Stimulated activated CD4-positive, alpha-beta T cell treated with anti-CD3 and anti-CD28 coated beads, Interleukin-12 subunit alpha, Interleukin-12 subunit beta, amount 100 ng/mL, for 48 hours (primary cell): ENCODE measurements at places on chromosomes 2 and 18.

GRCh38 chr18:48208432-48209140 is 200.6 kb downstream of the ZBTB7C start:
- DNase-seq = no peak

DNA sequence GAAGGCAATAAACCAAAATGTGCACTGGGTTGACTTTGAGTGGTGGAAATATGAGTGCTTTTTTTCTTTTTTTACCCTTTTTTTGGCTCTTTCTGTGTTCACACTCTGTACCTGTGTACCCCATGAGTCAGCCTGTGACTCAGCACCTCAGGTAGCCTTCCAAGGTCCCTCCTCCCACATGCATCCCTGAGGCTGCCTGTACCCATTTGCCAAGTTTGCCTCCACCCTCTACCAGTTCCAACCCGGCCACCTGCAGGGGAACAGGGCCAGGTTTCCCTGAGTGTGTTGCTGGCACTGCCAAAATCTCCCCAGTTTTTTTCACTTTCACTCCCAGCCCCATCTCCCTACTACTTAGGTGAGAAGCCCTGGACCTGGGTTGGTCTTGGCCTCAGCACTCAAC is 14.0 kb downstream of the CXCR1 start:
- DNase-seq = no peak

DNA sequence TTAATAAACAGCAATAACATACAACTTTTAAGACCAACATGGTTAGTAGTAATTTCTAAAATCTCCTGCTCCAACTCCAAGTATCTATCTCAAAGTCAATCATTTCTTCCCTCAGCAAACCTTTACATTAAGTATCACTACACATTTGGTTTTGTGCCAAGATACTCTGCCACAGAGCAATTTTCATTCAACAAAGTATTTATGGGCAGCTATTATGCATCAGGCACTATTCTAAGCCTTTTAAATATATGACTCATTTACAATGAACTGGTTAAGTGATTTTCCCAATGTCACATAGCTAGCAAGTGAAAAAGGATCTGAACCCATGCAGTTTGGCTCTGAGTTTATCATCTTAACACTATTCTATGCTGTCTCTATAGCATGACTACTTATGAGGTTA is 264.3 kb downstream of the NOL4 start:
- DNase-seq = no peak

- DNase-seq = no peak
Observed at GRCh38 chr2:108267101-108267500, 21.6 kb upstream of the SULT1C2 start.

DNA sequence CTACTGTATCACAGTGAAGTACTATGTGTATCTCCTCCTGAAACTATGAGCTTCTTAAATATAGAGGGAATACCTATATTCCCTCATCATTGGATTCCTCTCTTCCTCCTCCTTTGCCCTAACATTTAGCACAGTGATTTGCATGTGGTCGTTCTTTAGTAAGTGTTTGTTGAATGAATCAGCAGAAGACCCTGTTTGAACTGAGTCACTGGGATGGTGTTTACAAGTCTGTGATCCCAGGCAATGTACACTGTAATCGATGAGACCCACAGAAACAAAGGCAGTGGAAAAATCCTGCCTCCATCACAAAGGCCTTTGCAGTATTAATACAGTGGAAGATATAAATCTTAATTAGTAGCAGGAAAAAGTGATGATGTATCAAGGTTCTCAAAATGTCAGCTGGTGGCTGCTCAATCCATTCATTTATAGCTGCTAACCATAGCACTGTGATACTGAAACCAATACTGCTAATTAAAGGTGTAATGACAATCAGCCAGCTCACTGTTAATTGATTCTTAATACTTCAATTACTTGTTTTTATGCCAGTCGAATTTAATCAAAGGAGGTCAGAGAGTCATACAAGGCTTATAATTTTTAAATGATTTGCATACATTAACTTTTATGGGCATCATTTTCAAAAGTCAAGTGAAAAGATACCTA is 20.8 kb upstream of the MYO3B start:
- DNase-seq = no peak

GRCh38 chr18:63951302-63951705 is 2.2 kb downstream of the HMSD start:
- DNase-seq = no peak

DNA sequence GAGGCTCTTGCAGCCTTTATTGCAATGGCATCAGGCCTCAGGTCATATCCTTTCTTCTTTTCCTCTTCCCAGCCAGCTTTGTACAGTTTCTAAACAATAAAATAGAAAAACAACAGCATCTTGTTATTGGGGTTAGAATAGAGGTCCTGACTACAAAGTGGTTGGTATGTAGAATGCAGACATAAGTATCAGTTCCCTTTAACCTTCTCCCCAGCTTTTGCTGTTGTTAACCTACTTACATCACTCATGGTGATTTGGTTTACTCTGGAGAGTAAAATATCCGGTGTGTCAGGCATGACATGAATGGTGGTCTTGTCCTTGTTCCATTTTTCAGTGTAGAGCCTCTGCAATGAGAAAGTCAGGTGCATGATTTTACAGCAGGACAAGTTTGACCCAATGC is 69.8 kb downstream of the NEB start:
- no peak for DNase-seq
